T-helper 1 cell (primary cell): ENCODE measurements at places on chromosomes 1 and 21.

DNA sequence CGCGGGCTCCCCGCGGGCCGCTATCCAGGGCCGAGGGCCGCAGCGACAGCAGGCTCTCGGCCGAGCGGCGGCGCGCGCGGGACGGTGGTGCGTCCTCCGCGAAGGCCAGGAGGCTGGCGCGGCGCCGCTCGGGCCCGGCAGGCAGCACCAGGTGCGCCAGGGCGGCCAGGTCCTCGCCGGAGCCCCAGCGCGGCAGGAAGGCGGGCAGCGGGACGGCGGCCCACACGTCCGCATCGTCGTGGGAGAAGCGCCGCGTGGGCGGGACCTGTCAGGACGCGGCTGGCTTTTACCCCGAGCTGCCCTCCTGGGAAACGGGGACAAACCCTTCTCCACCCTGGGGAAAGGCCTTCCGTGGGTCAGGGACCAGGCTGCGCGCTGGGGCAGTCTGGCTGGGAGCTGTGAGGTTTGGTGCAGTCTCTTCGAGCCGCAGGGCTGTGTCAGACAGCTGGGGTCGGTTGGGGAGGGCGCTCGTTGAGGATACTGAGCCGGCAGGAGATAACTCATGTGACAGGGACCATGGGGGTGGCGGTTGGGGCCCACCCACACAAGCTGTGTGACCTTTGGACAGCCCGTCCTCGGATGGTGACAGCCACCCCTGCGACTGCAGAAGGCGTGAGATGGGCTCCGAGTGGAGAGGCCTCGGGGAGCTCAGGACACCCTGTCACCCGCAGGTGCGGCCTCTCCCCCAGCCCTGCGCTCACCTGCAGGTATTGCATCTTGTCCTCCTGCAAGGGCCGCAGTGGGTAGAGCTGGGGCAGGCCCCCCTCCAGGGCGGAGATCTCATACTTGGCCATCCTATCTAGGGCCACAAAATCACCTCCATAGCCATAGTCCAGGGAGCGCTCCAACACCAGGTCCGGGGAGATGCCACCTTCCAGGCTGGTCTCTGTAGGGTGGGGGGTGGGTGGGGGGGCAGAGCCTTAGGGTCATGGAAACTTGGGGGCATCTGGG is 6.0 kb downstream of the HES3 start:
- DNase-seq = no peak

DNA sequence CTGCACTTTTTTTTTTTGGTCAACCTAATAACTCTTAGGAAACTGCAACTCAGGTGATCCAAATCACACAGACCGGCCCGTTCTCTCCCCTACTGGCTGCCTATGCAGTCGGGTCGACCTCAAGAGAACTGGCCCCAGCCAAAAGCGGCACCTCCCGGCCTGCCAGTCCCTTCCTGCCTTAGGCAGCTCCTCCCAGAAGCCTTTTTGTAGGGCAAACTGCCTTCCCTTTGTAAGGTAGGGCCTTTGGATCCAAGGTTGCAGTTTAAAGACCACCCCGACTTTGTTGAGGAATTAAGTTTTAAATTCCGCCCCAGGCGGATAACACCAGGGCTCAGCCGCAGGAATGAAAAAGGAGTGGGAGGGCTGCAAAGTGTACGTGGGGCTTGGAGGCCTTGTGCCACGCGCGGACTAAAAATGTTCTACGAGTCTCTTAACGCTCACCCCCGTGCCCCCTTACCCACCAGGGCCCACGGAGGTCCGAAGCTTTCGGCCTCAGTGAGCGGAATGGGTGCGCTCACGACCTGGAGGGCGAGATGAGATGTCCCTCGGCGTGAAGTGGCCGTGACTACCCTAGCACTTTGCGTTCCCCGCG is 642 bp upstream of the ST3GAL3 start:
- DNase-seq = no peak

GRCh38 chr1:76501586-76502219 is 365.6 kb upstream of the ST6GALNAC5 start:
- DNase-seq = no peak

DNA sequence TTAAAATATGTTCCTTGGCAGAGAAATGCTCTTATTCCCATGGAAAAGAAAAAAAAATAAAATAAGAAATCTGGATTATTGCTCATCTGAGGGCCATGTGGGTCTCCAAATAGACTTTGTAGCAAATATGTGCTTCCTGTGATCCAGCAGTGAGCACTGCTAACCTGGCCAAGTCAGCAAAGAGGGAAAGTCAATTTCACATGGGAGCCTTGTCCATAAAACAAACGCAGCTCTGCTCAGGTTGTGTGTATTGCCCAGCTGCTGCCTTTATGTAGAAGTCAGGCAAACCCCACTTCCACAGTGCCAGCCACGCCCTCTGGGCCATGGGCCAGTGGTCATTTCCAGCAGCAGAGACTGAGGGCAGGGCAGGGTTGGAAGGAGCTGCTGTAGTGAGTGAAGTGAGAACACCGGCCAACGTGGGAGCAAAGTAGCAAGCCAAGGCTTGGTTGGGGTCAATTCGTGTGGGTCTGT is 174.3 kb downstream of the LYPLAL1 start:
- no peak for DNase-seq

GRCh38 chr1:163528710-163529348 is 207.1 kb downstream of the NUF2 start:
- no peak for DNase-seq

GRCh38 chr21:16117851-16118590 is 388.2 kb downstream of the USP25 start:
- no peak for DNase-seq

- DNase-seq = no peak
Measured at GRCh38 chr1:25544819-25545218, 1.4 kb downstream of the LDLRAP1 start.

DNA sequence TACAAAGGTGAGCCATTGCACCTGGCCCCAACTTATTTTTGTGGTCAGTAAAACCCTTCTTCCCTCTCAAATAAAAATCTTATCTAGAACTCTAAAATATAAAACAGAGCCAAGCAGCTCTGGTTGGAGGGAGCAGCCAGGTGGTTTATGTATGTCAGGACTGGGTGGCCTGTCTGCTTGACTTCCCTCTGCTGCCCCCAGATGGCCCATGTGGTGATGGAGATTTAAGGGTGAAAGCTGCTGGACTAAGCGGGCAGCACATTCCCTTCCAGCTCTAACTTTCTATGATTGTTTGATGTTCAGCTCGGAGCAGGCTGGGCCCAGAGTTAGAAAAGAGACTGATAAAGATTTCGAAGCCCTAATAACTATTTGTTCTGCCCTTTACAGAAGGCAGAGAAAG is 11.9 kb upstream of the PAQR6 start:
- no peak for DNase-seq

GRCh38 chr1:16212251-16212961 is at the start of gene ARHGEF19:
Gene ARHGEF19 (minus strand): TSS chr1:16212652. CDS start chr1:16209054, 3,598 bp downstream.
- no peak for DNase-seq

- DNase-seq = no peak
Measured at GRCh38 chr1:202105571-202106339, 17.0 kb upstream of the GPR37L1 start.

DNA sequence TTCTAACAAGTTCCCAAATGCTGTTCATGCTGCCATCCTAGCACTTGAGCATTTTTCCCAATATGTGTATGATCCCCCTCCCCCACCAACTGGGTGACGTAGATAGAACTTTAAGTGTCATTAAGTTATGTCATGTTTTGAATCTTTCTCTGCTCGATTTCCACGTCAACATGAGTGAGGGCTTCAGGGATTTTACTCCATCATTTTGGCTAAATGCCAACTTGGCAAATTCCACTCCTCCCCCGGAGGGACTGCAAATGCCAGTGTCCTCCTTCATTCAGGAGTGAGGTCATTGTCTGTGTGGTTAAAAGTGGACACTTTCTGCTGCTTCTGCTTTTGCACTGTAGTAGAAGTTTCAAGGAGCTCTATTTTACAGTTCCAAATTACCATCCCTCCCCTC is 201.7 kb downstream of the FGGY start:
- DNase-seq = no peak
